ENCODE measurements at places on chromosomes 3 and 15. TPM values are rescaled to one million over a fixed set of nuclear protein-coding genes. Genes with fewer than 3 reads are reported as not detected.

Gene CORO2B
- total RNA-seq: 10.1 TPM

Gene EPHB1
- 0.63 TPM for total RNA-seq

Gene AADACL2
- total RNA-seq: not detected

Gene FAM3D
- not detected for total RNA-seq

Gene SNX22
- total RNA-seq: 0.26 TPM

Gene GCSAM
- total RNA-seq: not detected

Gene SCAPER
- total RNA-seq: 6.9 TPM

Gene MESP2
- 1.9 TPM for total RNA-seq

Gene CNTN3
- total RNA-seq: 0.17 TPM

Gene LIPC
- 4.0 TPM for total RNA-seq

Gene IP6K1
- total RNA-seq: 31.9 TPM

Gene ZMYND10
- 1.3 TPM for total RNA-seq

Gene ADAMTSL3
- 0.32 TPM for total RNA-seq

Gene TRIM71
- not detected for total RNA-seq

Gene GOLGA6L7
- not detected for total RNA-seq

Measured in bronchial smooth muscle cell (primary cell).